ENCODE measurements at places on chromosomes 1 and 21.

DNA sequence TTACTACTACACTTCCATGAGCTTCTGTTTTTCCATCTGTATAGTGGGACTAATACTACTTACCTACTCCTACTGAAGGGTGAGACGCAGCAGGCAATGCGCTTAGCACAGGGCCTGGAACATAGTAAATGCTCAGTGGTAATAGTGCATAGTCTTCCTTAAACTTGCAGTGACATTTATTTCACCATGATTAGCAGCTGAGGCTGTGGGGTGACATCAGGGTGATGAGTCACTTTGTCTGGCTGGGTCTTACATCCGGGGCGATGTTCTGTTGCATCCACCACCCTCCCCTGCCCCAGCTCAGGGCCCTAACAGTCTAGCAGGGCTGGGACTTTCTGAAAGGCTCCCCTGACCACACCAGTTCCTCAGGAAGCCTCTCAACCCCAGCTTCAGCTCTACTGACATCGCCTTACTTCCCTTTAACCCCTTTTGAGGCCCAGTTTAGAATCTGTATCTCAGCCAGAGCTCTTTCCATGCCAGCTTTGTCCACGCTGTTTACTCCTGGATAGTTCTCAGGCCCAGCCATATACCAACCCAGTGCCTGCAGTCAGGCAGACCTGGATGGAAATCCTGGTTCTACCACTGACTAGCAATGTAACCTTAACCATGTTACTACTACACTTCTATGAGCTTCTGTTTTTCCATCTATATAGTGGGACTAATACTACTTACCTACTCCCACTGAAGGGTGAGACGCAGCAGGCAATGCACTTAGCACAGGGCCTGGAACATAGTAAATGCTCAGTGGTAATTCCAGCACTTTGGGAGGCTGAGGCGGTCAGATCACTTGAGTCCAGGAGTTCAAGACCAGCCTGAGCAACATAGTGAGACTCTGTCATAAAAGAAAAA is 66.3 kb downstream of the CD58 start:
- DNase-seq = peak; percentile 98

- DNase-seq = peak; percentile 16
Measured at GRCh38 chr21:30072496-30072895, 94.1 kb downstream of the CLDN17 start.

- DNase-seq = no peak
Measured at GRCh38 chr1:26283279-26283853, 3.5 kb downstream of the SH3BGRL3 start.

- DNase-seq = no peak
Measured at GRCh38 chr1:60126723-60127122, 53.2 kb upstream of the C1orf87 start.

DNA sequence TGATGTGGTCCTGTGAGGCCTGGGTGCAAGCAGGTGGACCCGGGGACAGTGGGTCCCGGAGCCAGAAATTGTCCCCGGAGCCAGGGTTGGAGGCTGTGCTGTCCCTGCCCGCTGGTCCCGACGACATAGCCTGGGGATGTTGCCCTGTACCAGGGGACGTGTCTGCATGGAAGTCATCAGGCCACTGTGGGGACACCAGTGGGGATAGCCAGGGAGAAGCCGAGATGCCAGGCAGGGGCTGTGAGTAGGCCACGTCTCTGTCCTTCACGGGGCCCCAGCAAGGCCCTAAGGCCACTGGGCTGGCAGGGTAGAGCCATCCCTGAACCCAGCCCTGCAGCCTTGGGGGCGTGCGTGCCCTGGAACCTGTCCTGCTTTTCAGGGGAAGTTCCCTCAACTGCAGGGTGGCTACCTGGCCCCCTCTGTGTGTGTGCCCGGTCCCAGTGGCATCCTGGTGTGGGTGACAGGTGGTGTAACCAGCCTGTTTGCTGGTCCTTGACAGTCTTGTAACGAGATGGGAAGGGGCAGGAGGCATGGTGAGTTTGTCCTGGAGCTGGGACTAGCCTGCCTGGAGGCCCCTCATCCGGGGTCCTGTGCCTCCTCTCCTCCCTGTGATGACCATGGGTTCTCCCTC is 73.2 kb downstream of the OBSCN start:
- no peak for DNase-seq

GRCh38 chr21:31397030-31397429 is 53.0 kb upstream of the TIAM1 start:
- DNase-seq = no peak

GRCh38 chr1:177848577-177848976 is 121.3 kb downstream of the SEC16B start:
- no peak for DNase-seq

DNA sequence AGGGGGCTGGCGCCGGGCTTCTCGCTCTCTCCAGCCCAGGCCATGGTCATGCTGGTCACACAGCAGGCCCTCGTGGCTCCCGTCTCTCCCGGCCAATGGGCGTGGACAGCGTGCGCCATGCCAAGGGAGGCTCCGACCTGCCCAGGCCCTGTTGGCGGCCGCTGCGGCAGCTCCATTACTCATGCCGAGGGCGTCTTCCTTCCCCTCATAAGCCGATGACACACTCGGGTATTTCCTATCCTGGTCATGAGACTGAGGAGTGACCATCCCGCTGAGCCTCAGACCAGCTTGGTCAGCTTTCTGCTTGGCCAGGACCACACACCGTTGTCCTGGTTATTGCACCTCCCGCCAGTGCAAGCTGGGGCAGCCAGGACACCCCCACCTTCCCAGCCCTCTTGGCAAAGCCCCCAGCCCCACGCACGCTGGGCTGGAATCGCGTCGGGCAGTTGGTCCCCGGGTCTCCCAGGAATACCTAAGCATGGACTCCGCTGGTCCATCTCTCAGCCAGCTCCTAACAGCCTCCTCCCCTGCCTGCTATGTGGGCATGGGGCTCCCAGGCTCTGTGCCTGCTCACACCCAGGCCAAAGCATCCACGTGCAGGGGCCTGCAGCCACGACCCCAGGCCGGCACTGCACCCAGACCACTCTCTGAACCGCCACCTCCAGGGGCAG is 49.8 kb downstream of the ARHGEF16 start:
- DNase-seq = no peak

- DNase-seq = no peak
Measured at GRCh38 chr1:54701996-54702395, 13.7 kb upstream of the TTC4 start.

DNA sequence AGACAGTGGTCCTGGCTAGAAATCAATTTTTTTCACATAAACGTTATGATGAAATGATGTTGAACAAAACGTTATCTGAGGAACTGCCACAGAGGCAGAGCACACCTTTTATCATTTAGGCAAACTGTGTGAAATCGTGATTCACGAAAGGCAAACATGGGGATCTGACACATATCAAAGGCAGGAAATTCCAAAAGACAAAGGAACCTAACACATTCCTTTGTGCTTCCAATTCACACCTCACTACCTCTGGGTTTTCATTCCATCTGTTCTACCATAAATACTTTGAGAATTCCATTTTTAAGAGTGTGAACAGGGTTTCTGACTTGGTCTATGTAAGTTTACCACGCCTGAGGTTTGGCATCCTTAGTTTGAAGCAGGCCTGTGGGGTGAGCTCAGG is 119.5 kb upstream of the KRTAP19-8 start:
- DNase-seq = no peak

GRCh38 chr1:221712776-221713431 is 29.0 kb downstream of the DUSP10 start:
- peak; percentile 51 for DNase-seq

DNA sequence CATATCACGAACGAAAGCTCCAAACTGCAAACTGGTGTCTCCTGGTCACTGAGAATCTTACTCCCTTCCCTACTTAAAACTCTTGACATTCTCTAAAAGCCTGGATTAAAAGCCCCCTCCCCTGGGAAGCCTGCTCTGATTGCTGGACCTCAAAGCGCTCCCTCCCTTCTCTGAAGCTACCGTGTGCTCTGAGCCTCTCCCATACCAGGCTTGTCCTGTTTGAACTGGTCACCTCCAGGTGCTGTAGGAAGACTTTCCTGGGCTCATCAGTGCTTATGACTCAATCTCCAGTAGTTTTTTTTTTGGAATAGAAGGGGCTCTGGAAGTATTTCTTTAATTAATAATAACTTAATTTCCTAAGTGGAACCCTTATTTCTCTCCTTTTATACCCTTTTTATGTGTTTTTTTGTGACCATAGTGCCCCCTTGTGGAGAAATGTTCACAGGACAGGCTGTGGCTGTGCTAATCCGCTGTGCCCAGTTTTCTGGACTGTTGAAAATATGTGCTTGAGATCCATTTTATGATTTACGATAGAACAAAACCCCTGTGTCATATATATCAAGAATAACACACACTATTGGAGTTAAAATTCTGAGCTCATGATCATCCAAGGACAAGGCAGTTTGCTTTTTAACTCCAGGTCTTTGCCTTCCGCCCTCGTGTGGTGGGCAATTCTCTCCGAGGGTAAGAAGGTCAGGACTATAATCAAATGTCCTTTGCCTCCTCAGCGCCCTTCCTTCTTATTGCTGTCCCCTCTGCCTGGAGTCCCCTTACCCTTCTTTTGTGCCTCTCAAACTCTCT is 16.9 kb downstream of the MTARC1 start:
- peak; percentile 32 for DNase-seq

- DNase-seq = no peak
Measured at GRCh38 chr1:117433943-117434342, 66.7 kb downstream of the MAN1A2 start.

DNA sequence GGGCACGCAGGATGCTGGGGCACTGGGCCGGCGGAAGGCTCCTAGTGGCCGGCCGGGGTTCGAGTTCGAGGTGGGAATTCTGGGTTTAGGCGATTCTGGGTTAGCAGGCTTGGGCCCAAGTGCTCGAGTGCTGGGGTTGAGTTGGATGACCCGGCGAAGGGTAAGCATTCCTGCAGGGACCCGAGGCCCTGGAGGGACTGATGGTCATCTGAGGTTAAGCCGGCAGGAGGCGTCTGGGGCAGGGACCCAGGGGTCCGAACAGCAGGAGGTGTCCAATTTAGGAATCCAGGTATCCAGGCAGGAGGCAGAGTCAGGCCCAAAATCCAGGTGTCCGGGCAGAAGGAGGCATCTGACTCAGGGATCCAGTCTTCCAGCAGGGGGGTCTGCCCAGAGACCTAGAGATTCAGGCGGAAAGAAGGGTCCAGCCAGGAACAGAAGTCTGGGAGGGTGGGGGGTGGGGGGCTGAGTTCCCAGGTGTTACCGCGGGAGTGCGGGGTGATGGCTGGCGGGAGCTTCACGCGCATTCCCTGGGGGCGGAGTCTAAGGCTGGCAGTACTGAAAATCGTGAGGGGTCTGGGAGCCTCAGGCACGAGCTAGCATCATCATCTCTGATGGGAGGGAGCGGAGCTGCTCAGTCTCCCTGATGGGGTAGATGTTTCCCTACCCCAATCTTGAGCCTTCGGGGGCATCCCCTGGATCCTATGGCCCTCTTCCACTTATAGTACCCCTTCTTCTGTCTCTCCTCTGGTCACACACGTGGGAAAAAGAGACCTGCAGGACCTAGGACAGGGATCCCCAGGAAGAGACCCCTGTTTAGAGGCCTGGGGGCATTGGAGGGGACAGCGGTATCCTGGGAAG is 585 bp downstream of the GPR3 start:
- DNase-seq = no peak

GRCh38 chr1:96808191-96808590 is 86.6 kb downstream of the PTBP2 start:
- DNase-seq = no peak

- DNase-seq = no peak
Measured at GRCh38 chr1:211326528-211327345, at the start of gene TRAF5. TRAF5 (plus strand) TSS chr1:211326833; CDS start chr1:211353240, 26,407 bp downstream.

DNA sequence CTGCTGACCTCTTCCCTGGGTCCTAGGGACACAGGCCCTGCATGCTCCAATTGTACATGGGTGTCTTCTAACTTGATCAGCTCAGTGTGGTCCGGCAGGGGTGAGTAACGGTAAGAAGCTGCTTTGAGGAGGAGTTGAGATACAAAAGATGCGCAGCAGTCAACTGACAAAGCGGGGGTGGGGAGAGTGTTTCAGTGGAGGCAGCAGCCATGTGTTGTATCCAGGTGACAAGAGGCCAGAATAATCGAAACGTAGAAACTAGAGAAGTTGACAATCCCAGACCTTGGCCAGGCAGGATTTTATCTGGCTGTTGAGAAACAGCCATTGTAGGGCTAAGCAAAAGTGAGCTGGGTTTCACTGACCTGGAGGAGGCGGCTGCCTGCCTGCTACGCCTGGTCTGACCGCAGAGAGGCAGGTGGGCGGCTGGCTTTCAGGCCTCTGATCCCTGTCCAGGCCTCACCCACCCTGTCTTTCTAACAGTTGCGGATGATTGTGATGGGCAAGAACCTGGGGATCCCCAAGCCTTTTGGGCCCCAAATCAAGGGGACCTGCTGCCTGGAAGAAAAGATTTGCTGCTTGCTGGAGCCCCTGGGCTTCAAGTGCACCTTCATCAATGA is 28.8 kb downstream of the PADI6 start:
- DNase-seq = no peak

- no peak for DNase-seq
Measured at GRCh38 chr1:1318131-1318652, 6.3 kb downstream of the INTS11 start.

DNA sequence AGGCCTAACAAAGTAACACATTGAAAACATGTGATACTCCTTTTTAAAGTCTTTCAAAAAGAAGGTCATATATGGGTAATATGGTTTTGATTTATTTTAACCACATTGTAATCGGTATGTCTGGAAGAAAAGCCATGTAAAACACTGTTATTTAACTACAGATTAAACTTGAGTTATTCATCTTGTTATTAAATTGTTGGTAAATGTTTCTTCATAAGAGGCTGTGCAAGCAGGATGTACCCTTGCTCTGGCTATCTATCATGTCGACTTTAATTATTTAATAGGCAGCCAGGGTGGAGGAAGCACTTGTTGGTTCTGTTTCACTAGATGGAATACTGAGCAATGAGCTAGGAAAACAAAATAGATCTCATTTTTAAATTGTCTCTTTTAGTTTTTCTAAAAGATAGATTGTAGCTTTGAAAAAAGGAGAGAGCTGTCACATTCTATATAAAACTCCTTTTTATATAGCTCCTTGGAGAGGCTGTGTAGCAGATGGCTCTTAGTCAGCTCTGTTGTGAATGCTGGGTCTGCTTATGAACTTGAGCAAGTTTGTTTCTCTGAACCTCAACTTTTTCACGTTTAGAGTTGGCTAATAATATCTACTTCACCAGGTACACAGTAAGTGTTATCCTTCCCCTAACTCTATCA is 39.5 kb downstream of the LRRC8B start:
- DNase-seq = no peak

DNA sequence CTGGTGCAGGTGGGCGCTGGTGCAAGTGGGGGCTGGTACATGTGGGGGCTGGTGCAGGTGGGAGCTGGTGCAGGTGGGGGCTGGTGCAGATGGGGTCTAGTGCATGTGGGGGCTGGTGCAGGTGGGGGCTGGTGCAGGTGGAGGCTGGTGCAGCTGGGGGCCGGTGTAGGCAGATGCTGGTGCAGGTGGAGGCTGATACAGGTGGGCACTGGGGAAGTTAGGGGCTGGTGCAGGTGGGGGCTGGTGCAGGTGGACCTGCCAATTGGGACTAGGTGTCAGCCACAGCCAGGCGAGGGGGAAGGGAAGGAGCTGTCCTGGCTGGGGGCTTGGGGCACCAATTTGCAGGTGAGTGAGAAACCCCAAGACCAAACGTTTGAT is 46.5 kb upstream of the TLR5 start:
- DNase-seq = no peak
